ENCODE measurements at places on chromosomes 5 and 9. TPM values are rescaled to one million over a fixed set of nuclear protein-coding genes. Genes with fewer than 3 reads are reported as not detected.
A peak's percentile ranks its signal among the peaks of the same experiment; 100 is the strongest.

SMIM32 gene
- 17.7 TPM for total RNA-seq

PRR16 gene
- 2.4 TPM for total RNA-seq

DNA sequence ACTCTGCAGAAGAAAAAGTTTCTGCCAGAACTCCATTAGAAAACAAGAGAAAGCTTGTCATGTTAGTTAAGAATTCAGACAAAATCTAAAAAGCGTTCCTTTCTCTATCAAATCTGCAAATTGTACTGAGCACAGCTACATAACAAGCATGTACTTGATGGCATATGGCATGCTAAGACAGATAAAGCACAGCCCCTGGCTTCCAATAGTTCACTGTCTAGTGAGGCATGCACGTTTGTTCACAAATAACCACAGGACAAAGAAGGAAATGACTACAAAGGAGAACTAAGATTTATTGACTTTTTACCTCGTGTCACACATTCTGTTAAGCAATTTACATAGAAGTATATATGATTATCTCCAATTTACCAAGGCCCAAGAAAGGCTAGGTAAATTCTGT is 518.2 kb upstream of the TLE4 start:
- DNase-seq: no peak

- DNase-seq: peak; percentile 41
Observed at GRCh38 chr5:181160152-181160754, 12.9 kb downstream of the OR2V2 start.

- DNase-seq: no peak
Observed at GRCh38 chr5:107655831-107656230, 14.9 kb downstream of the EFNA5 start.

PCDHB2 gene
- 1.1 TPM for total RNA-seq

- no peak for DNase-seq
Observed at GRCh38 chr5:90440644-90441043, 31.1 kb upstream of the CETN3 start.

DNA sequence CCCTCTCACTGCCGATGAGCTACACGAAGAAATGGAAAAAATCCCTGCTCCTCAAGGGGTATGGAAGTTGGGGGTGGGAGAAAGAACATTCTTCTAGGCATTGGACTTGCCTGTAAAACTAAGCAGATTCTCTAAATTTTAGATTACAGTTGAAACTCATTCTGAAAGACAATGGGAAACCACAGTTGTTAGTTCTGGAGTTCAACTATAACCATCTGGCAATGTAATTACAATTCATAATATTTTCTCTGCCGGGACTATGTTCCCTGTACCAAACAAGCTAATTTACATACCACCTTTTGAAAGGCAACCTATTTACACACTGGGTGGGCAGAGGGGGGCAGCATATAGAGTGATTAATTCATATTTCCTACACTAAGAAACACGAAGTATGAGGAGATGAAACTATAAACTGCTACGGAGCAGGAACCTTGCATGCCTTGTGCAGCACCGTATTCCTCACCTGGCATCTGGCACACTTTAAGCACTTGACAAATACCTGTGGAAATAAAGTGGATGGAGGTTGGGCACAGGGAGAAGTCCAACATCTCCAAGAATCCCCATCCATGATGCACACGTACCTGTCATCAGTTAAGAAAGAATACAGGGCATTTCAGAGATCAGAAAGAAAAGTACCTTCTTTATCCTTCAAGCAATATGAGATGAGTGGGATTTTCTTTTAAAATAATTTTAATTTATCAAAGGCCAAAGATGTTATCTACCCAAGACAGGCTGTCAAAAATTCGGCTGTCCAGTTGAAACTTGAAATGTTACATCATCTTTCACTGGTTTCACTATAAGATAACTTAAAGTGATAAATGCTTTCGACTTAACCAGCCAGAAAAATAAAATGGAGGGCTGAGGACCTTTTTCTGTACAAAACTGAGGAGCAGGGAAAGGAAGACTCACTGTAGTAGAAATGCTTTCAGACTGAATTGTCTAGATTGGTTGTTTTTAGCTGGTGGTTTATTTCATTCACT is 54.2 kb downstream of the SSBP2 start:
- no peak for DNase-seq

DNA sequence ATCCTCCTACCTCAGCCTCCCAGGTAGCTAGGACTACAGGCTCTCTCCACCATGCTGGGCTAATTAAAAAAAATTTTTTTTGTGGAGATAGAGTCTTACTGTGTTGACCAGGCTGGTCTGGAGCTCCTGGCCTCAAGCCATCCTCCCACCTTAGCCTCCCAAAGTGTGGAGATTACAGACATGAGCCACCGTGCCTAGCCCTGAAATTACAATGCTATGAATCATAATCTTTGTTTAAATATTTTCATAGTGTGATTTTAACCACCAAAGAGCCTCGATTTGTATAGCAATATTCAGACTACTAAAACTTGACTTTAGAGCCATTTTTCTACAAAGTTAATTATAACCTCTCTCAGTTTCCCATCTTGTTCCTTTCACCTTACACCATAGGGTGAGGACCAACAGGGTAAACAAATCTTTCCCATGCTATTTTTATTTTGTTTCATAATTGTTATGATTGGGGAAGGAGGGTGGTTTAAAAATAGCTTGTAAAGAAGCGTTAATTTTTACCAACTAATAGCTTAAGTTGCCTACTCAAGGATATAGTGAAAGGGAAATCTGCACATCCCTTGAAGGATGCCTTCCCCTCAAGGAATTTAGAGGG is 32.7 kb downstream of the UBE2D2 start:
- no peak for DNase-seq

GRCh38 chr9:108479989-108480652 is 375.7 kb downstream of the ACTL7B start:
- DNase-seq: no peak

DNA sequence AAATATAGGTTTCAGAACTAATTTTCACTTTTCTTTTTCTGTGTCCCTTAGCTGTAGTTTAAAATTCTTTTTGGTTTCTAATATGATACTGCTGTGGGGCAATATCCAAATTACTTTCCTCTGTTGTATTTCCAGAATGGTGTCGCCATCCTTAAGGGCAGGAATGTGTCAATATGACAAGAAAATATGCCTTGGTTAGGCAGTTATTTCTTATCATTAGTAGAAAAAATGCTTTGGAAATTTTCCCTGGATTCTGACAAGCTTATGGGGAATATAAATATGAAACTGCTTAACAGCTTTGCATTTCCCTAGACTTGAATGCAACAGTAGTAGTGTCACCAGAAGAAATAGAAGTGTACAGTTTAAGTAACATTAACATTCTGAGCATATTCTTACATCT is 29.4 kb downstream of the ANKRD34B start:
- no peak for DNase-seq

GRCh38 chr9:81620002-81620390 is 69.4 kb downstream of the TLE1 start:
- DNase-seq: no peak

- no peak for DNase-seq
Observed at GRCh38 chr5:14165375-14166106, 22.4 kb downstream of the TRIO start.
